ENCODE measurements at places on chromosomes 11 and 22. TPM values are rescaled to one million over a fixed set of nuclear protein-coding genes. Genes with fewer than 3 reads are reported as not detected.

Gene LMO2
- total RNA-seq: 12.3 TPM

Gene MRGPRF
- 123 TPM for total RNA-seq

Gene ROBO3
- total RNA-seq: 1.7 TPM

Gene WNT7B
- not detected for total RNA-seq

Gene MGAT3
- total RNA-seq: 1.2 TPM

Gene HIRA
- 13.4 TPM for total RNA-seq

Gene ADORA2A
- 0.58 TPM for total RNA-seq

Gene ZBTB16
- 318 TPM for total RNA-seq

DNA sequence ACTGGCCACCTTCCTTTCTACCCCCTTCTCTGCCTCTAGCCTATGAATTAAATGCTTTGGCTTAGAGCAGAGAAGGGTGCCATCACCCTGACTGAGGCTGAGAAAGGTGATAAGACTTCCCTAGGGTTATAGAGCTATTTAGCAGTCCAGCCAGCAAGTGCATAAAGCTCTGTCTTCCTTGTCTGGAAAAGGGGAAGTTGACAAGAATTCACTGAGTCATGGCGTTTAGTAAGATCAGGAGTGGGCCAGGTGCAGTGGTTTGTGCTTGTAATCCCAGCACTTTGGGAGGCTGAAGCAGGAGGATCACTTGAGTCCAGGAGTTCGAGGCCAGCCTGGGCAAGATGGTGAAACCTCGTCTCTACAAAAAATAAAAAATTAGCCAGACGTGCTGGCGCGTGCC lies 63.1 kb downstream of the LHFPL7 start:
- DNase-seq: no peak

DNA sequence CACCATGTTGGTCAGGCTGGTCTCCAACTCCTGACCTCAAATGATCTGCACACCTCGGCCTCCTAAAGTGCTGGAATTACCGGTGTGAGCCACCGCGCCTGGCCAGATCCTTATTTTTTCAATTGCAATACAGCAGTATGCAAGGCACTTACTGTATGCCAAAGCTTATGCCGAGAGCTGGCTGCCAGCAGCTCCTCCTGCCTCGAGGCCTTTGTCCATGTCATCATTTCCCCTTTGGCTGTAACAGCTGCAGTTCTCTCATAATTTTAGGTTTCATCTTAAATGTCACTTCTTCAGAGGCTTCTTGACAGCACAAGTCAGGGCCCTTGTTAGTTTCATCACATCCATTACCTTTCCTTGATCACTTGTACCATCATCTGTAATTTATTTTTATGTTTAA lies 1.5 kb upstream of the SREBF2 start:
- DNase-seq: no peak

DNA sequence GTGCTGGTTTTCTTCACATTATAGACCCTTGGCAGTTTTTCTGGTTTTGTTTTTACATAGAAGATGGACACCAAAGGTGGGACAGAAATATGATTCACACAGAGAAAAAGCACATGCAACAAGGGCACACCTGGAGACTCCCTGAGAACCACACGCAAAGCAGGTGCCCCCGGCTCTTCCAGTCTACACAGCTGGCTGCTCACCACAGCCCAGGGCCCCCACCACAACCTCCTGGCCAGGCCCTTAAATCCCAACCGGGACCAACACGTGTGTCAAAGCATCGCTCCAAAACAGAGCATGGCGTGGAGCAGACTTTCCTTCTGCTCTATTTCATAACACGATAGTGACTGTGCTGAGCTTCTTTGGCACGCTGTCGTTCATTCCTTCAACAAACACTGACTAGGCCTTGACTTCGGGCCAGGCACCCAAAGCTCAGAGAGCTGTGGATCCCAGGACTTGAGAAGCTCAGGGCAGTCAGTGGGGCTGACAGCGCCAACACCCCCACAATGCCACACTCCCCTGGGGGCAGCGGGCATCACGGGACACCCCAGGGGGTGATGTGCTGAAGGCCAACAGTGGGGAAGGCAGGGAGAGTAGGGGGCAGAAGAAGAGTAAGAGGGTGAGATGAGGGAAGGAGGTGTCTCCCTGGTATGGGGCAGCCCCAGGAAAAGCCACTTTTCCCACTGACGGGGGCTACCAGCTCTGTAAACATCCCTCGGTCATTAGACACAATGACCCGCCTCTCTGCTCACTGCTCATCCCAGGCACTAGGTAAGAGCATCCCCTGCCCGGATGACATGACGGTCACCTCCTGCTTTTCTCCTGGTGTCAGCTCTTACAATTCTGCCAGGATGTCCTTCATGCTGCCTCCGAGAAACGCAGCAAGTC lies 26.0 kb downstream of the CELSR1 start:
- no peak for DNase-seq

- no peak for DNase-seq
Measured at GRCh38 chr11:73245461-73245860, 26.7 kb upstream of the P2RY6 start.

- DNase-seq: no peak
Measured at GRCh38 chr11:14713496-14714244, 70.1 kb downstream of the PDE3B start.

GRCh38 chr11:16610213-16610737 lies 128.2 kb upstream of the C11orf58 start:
- DNase-seq: no peak

GRCh38 chr11:121763526-121763925 lies 310.8 kb upstream of the SORL1-AS1 start:
- no peak for DNase-seq

DNA sequence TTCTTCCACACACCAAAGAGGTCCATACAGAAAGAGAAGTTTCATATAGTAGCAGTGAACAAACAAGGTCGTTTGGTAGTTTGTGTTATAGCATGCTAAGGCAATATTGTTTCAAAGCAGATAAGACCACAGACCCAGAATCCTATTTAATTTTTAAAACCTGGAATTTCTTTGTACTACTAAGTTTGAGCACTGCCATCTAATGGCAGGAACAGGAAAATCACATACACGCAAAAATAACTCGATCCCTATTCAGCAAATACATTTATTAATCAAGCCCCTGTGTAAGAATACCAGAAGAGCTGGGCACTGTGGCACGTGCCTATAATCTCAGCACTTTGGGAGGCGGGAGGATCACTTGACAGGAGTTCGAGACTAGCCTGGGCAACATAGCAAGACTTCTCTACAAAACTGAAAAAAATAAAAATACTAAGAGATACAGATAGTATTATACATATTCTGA lies 2.9 kb upstream of the BTBD10 start:
- peak; percentile 66 for DNase-seq

GRCh38 chr22:47176573-47177333 lies 414.3 kb downstream of the TBC1D22A start:
- no peak for DNase-seq

GRCh38 chr22:45424241-45424731 lies 10.8 kb downstream of the RIBC2 start:
- DNase-seq: no peak

DNA sequence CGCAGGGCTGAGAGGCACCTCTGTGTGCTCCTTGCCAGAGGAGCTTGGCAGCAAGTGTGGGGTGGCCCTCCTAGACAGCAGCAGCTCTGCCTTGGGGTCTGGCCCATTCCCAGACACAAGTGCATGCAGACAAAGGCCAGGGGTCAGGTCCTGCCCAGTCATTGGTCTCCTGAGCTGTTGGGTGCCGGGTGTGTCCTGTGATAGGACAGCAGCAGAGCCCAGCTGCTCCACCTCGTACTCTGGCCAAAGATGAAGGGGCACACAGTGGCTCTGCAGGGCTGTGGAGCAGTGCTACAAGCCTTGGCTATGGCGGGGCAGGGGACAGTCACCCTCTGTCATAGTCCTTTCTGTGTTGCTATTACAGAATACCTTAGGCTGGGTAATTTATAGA lies 17.3 kb upstream of the OSBPL5 start:
- DNase-seq: no peak

DNA sequence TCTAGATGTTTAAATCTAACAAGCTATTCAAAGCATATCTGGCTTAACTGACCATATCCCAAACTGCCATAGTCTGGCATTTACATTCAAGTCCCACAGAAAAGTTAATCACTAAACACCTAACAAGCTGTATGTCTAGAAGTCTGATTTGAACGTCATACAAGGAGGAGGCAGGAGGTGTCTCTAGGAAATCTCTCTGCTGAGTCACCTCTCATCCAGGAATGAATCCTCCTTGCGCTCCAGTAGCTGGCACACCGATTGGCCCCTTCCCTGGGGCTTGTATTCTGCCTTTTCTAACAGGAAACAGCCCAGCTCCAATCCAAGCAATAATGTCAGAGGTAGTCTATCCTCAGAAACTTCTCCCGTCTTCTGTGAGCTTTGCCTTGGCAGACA lies 31.8 kb downstream of the FEZ1 start:
- no peak for DNase-seq

DNA sequence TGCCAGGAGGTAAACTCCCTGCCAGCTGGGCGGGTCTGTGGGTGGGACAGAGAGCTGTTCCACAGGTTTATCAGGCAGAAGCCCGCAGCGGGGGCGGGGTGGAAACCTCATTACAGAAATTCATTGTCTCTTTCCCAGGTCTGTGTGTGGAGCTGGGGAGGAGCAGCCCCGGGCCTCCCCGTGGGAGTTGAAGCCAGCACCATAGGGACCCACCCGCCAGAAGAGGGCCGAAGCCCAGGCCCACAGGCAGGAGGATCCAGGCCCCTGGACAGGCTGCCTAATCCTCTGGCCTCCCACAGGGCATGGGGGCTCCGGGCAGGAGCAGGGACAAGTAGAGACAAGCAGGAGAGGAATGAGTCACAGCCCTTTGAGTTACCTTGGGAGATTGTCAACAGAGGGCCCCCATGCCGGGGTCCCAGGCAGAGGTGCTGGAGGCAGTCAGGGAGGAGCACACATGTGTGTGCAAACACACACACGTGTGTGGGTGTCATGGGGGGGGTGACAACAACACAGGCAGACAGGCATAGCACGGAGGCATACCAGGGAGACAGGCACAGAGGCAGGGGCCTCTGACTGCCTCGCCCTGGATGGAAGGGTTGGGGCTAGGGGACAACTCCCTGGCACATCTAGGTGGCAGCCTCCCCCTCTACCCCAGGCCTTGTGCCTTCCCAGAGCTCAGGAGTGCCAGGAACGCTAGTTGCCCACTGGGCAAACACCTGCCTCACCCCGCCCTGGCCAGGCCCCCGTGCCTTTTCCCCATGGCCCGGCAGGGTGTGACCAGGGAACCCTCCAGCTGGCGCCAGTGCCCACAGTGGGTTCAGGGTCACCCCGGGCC lies 1.4 kb downstream of the CDC42BPG start:
- DNase-seq: peak; percentile 82

DNA sequence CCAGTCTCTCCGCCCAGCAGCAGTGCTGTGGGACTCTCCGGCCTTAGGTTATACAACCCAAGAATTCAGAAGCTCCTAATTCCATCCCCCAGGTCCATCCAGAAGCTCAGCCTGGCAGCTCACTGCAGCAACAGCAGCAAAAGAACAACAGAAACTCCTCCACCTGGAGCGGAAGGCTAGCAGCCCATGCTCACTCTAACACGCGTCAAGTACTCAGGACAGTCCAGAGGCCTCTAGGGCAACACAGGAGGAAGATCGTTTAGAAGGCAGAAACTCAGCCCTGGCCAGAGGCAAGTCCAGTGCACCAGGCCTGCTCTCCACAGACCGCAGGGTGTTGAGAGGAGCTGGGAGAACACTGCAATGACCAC lies 17.1 kb downstream of the PLA2G6 start:
- DNase-seq: no peak

DNA sequence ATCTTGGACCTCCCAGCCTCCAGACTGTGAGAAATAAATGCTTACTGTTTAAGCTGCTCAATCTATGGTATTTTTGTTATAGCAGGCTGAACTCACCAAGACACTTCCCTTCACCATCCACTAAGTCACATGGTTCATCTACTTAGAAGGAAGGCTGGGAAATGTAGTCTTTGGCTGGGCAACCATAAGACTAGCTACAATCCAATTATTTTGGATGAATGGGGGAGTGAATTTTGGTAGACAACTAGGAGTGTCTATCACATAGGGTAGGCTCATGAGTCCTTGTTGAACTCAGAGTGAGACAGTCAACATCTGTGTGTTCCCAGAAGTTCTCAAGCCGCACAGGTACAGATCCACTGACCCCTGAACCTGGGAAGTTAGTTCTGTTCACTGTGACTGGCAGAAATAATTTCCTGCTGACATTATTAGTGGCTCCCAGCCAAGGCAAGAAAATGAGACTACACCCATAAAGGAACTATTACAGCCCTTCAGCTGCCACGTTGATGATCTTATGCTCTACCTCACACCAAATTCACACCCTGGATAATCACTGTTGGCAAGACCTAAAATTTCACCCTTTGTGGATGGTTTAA lies 3.1 kb upstream of the SLC35C1 start:
- peak; percentile 78 for DNase-seq

DNA sequence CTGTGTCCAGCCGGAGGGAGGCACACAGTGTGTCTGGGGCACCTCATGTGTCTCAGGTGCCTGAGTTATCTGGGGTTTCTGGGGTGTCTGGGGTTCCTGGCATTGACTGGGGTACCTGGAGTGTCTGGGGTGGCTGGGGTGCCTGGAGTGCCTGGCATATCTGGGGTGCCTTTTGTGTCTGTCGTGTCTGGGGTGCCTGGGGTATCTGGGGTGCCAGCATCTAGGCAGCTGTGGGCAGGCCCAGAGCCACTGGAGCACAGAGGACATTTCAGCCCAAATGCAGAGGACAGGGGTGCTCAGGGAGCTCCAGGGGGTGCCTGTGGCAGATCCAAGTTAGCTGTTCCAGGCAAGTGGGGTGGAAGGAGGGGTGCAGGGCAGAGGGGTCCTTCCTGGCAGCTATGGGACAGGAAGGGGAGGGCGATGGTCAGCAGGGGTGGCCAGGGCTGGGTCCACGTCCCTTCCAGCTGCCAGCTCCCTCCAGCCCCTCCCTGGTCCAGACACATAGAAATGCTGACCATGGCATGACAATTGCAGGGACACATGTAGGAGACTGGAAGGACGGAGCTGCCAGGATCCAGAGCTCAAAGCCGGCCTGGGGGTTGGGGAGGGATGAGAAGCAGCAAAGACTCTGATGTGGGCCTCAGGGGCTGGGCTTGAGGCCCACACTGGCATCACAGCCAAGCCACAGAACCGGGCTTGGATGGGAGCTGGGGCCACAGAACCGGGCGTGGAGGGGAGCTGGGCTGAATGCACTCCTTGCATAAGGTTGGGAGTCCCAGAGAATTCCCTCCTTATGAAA lies 133.0 kb downstream of the BRD1 start:
- peak; percentile 4 for DNase-seq

DNA sequence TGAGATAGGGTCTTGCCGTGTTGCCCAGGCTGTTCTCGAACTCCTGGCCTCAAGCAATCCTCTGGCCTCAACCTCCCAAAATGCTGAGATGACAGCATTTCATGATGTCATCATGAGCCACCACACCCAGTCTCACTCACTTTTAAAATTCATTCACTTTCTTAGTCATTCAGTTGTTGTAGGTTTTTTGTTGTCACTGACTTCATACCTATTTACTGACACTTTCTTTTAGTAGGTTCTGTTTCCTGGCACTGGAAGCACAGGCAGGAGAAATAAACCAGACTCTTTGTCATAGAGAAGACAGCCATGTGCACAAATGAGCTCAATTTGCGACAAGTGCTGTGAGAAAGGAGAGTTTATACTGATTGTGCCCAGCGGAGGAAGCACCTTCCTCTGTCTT lies 10.5 kb downstream of the ART5 start:
- no peak for DNase-seq
